Stimulated activated CD8-positive, alpha-beta memory T cell treated with anti-CD3 and anti-CD28 coated beads, Interleukin-7, amount 100 ng/mL, for 24 hours (primary cell): ENCODE measurements at places on chromosomes 7 and 10.

DNA sequence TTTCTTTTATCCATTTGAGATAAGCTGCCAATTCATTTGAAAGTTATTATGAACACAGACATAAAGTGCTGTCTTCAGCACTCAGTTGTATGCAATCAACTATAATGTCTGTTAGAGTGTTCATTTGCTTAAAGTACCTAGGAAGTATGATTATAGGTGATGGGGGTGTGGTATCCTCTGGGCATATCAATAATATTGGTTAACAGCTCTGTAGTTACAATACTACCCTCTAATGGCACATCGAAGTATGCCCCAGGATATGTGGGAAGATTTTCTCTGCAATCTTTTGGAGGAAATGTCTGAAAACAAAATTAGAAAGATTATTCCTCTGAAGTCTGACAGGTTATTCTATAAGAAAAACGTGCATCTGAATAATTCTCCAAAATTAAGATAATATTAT lies 429.7 kb downstream of the ARL4A start:
- no peak for DNase-seq

DNA sequence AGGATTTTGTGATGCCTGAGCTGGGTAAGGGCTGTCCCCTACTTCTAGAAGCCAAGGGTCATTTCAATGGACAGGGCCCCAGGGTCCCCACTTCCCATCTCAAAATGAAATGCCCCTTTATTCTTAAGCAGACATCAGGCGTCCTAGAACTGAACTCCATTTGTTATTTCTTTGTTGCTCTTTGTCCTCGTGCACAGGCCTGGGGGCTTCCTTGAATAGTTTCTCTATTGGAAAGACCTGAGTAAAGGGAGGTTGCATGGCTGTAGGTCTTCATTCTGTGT lies 311.4 kb upstream of the ZNF32 start:
- no peak for DNase-seq

DNA sequence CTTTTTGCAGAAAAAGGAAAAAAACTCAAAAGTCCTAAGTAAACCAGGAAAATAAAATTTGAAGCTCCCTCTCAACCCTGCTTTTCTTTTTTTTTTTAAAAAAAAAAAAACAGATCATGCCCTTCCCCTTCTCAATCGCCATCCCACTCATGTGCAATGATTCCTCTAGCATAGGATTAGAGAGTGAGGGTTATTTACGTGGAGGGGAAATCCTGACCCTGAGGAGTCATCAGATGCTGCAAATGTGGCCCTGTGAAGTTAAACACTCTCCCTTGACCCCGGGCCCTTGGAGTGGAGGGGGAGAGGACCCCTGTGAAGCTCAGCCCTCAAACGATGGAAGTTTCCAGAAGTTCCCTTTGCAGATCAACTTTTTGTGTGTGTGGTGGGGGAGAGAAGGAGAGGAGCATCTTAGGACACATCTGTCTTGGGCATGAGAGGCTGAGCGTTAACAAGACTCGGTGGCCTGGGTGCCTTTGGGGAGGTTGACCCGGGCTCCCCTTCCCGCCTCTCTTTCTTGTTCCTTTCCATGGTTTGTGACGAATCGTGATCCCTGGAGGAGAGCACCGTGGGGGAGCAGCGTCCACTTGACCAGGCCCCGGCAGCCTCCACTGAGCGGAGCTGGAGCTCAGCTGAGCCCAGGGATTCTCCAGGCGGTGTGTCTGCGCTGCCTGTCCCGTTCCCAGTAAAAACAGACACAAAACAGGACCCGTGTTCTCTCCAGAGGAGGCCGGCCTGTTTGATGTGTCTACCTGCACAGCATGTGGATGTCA lies 1.5 kb upstream of the SHH start:
- no peak for DNase-seq

GRCh38 chr10:76547352-76547972 lies 1090.1 kb downstream of the KCNMA1 start:
- DNase-seq: peak; percentile 4

DNA sequence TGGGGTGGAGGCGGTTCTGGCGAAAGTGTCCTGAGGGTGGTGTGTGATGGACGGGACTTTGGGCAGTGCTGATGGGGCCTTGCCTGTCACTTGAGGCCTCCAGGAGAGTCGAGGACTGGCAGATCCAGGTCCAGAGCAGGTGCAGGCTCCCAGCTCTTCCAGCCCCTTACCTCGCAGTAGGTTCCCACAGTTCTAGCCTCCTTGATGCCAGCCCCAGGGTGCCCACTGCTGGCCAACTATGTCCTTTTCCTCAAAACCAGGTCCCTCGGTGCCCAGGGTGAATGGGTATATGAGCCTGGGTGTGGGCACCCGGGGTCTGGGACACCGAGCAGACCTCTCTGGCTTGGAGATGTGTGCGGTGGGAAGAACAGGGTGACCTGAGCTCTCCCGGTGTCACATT lies 8.3 kb downstream of the FAM20C start:
- no peak for DNase-seq

- peak; percentile 54 for DNase-seq
Observed at GRCh38 chr7:100675581-100676350, 2.2 kb downstream of the GNB2 start.

DNA sequence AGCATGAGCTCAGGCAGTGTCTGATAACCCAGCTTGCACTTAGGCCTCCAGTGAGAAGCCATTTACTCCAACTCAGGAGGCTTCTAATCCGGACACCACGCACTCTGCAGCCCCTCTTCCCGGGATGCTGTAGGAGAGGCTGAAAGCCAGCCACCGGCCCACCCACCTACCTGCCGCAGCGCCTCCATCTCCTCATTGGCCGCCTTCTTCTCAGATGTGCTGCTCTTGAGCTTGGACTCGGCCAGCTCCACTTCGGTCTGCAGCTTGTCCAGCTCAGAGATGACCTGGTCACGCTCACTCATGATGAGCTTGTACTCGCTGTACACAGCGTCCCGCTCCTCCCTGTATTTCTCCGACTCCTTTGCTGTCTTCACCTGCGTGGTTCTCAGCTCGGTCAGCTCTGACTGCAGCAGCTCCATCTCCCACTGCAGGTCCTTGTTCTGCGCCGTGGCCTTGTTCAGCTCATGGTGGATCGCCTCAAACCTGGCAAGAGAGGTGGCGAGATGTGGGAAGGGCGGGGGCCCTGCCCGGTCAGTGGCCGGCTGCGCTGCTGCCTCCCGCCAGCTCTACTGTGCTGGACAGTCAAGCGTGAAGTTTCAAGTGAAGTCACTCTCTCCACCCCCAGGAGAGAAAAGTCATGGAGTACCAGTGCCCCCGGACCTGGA lies 84.7 kb downstream of the DLG5 start:
- DNase-seq: no peak

DNA sequence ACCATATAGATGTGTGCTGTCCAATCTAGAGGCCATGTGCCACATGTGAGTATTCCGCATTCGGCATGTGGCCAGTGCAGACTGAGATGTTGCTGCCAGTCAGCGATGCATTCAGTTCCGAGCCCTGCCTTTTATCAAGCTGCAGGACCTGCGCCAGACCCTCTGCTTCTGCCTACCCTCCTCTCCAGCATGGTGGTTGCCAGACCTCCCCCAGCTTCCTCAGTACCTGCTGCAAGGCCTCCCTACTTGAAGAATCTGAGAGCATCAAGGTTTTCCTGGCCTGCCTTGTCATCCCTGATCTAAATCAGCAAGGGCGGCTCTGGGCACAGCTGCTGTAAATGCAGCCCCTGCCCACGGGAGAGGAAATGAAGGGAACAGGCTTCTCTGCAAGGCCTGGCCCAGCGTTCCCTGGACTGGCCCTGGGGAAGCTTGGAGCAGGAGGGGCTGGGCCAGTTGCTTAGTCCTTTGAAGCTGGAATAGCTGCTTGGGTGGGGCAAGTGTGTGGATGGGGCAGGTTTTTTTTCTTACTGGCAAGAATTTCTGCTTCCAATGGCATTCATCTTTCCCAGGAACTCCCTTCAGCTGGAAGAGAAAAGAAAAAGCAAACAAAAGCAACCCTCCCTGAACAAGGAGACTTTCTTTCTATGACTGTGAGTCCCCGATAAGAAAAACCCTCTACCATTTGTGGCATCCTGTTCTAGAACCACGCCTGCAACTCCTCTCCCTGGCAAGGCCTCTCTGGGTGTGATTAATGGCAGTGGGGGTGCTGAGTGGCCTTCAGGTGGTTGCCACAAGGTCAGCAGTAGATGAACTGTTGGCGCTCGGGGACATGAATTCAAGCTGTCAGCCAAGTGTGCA lies 93.0 kb downstream of the NHLRC2 start:
- DNase-seq: no peak

DNA sequence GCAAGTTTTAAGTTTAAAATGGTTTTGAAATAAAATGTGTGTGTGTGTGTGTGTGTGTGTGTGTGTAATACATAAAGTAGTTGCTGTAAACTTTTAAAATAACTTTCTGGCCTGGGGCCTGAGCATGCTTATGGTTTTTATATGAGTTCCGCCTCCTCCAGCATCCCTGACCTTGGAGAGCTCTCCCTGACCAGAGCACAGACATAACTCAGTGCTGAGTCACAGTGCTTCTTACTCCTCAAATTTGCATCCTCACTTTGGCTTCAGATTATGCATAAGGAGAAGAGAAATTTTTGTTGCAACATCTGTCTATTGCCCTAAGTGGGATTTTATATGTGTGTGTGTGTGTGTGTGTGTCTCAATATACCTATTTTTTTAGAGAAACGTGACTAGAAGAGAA lies 200.8 kb downstream of the ELMO1 start:
- no peak for DNase-seq

DNA sequence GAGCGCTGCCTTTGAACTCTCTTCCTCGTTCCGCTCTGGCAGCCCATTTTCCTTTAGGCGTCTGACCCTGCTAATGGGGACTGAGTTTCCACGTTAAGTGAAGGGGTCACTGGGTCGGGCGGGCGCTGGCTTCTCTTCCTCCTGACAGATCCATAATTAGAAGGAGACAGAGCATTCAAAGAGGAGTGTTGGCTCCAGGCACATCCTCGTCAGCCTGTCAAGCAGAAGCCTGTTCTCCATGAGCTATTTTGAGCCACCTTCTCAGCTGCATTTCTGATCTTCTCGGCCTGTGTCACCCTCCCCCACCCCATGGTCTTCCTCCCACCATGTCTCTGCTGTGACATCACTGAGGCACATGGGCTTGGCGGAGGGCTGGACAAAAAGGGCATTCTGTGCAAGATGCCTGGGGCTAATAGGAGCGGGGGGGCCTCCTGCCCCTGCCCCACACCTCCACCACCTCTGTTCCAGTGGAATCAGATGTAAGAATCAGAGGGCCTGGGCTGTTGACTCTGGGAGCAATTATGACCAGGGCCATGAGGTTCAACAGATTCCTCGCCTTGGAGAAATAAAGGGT lies 248.1 kb downstream of the PLXNA4 start:
- DNase-seq: no peak

DNA sequence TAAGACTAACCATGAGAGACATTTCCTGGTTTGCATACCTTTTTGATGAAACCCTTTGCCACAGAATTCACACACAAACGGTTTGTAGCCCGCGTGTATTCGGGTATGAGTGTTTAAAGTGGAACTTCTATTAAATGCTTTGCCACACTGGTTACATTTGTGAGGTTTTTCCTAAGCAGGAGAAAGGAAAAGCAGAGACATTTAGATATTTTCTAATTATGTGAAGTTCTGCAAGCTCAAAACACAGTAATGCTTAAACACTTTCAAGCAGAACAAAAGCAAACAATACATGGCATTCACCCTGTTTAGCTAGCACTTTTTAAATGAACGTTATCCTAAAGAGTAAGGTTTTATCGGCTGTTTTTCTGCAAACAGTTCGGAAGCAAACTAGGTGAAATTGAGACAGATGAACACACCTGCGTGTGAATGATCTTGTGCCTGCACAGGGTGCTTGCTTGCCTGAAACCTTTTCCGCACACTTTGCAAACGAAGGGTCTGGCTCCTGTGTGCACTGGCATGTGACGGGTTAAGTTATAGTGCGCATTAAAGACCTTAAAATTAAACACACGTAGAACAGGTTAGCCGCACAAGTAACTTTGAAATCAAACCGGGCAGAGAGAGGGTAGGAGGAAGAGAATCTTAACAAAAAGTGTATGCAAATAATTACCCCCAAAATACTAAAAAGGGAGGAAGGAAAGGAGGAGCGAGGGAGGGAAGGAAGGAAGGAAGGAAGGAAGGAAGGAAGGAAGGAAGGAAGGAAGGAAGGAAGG lies 1.6 kb downstream of the FEZF1 start:
- no peak for DNase-seq
